ENCODE measurements at places on chromosomes 1 and 21. TPM values are rescaled to one million over a fixed set of nuclear protein-coding genes. Genes with fewer than 3 reads are reported as not detected.
A peak's percentile ranks its signal among the peaks of the same experiment; 100 is the strongest.

HCRTR1 gene
- total RNA-seq = not detected

FHAD1 gene
- 2.7 TPM for total RNA-seq

HMGCL gene
- total RNA-seq = 22.4 TPM

THEM5 gene
- not detected for total RNA-seq

PTGS2 gene
- total RNA-seq = 10.3 TPM

OR2L3 gene
- total RNA-seq = 0.21 TPM

FGR gene
- total RNA-seq = 21.7 TPM

LCK gene
- 4.6 TPM for total RNA-seq

TACSTD2 gene
- total RNA-seq = 4.8 TPM

MYOM3 gene
- 1.9 TPM for total RNA-seq

TSACC gene
- total RNA-seq = not detected

DNA sequence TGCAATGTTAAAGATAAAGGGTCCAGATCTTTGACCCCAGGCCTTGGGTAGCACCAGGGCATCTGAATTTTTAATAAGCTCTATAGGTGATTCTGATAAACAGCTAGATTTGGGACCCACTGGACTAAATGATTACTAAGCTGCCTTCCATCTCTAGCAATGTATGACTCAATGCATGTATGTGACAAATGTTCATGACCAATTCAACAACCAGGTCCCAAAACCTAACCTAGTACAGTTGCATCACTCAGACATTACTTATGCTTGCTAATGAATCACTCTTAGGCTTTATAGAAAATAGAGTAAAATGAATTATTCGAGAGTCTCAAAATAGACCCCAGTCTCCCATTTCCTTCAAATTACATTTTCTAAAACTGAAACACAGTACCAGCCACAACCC, 35.5 kb downstream of the RCAN1 start:
- DNase-seq = no peak
- H3K27ac ChIP-seq = no peak overlapping the region
- no peaks in the 10 kb centered on the region for H3K36me3 ChIP-seq
- H3K4me1 ChIP-seq = peaks cover 7% of the 10 kb centered on the region

DNA sequence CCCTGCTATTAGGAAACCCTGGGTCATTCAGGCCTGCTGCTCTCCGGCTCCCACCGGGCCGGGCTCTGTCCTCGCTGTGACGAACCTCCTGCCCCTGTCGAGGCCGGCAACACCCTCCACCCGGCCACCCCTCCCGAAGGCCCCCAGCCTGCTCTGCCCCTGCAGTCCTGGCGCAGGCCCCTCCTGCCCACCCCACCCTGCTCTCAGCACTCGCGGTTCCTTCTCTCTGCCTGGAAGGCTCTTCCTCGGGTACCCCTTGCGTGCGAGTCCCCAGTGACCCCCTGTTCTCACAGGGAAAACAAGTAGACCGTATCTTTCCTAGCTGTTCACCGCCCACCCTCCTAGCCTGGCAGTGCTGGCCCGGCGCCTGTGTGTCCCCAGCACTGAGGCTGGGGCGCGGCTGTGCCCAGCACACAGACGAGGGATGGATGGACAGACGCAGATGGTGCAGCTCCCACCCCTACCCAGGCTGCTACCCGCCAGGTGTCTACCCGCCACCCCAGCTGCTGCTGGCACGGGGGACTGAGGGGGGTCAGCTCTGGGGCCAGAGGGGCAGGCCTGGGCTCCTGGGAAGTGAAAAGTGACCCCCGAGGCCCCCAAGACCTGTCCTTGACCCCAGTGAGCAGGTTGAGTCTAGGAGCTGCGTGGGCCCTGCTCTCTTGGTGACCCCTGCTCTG, 3.1 kb upstream of the VWA1 start:
- no peaks in the 10 kb centered on the region for H3K27me3 ChIP-seq
- H3K4me1 ChIP-seq = no peaks in the 10 kb centered on the region
- no peak overlapping the region for H3K27ac ChIP-seq
- H3K4me3 ChIP-seq = no peak overlapping the region
- no peak for DNase-seq

- no peak overlapping the region for H3K27ac ChIP-seq
- no peaks in the 10 kb centered on the region for H3K36me3 ChIP-seq
- no peaks in the 10 kb centered on the region for H3K27me3 ChIP-seq
- no peak for DNase-seq
- H3K4me3 ChIP-seq = no peak overlapping the region
Measured at GRCh38 chr1:178901482-178902125, 30.7 kb upstream of the ANGPTL1 start.

GRCh38 chr1:95252422-95252821, 18.4 kb downstream of the RWDD3 start:
- no peaks in the 10 kb centered on the region for H3K4me1 ChIP-seq
- no peak for DNase-seq
- no peak overlapping the region for H3K4me3 ChIP-seq
- H3K36me3 ChIP-seq = peaks cover 2% of the 10 kb centered on the region
- no peaks in the 10 kb centered on the region for H3K27me3 ChIP-seq

GRCh38 chr1:61757950-61758349, 15.7 kb downstream of the PATJ start:
- no peak overlapping the region for H3K27ac ChIP-seq
- no peak overlapping the region for H3K4me3 ChIP-seq
- no peaks in the 10 kb centered on the region for H3K4me1 ChIP-seq
- H3K36me3 ChIP-seq = no peaks in the 10 kb centered on the region
- H3K27me3 ChIP-seq = no peaks in the 10 kb centered on the region

DNA sequence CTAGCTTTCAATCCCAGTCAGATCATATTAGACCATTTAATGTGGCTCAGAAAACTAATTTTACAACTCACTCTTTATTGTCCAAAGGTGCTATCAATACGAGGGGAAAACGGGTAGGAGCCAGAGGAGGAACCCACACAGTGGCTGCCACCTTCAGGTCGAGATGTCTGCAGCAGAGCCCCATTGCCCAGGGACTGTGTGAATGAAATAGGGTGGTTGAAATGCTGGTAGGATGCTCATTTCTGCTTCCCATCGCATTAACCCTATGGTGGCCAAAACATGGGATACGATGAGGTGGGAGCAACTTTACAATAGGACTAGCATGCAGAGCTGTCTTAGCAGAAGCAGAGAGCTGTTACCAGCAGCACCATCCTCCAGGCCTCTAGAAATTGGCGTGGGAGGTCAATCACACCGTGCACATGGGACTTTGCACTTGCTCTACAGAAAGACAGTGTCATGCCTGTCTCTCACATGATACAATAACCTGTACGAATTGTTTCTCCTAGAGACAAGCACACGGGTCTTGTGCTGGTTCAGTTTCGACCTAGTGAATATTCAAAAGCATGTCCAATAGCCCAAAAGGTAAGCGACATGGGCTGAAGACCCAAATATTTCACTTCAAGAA, 69.5 kb upstream of the DESI2 start:
- H3K4me1 ChIP-seq = no peaks in the 10 kb centered on the region
- DNase-seq = no peak
- no peak overlapping the region for H3K4me3 ChIP-seq

- H3K4me1 ChIP-seq = no peaks in the 10 kb centered on the region
- no peaks in the 10 kb centered on the region for H3K27me3 ChIP-seq
- H3K4me3 ChIP-seq = no peak overlapping the region
- DNase-seq = no peak
- H3K36me3 ChIP-seq = no peaks in the 10 kb centered on the region
Measured at GRCh38 chr1:7732331-7732730, 38.8 kb upstream of the VAMP3 start.

DNA sequence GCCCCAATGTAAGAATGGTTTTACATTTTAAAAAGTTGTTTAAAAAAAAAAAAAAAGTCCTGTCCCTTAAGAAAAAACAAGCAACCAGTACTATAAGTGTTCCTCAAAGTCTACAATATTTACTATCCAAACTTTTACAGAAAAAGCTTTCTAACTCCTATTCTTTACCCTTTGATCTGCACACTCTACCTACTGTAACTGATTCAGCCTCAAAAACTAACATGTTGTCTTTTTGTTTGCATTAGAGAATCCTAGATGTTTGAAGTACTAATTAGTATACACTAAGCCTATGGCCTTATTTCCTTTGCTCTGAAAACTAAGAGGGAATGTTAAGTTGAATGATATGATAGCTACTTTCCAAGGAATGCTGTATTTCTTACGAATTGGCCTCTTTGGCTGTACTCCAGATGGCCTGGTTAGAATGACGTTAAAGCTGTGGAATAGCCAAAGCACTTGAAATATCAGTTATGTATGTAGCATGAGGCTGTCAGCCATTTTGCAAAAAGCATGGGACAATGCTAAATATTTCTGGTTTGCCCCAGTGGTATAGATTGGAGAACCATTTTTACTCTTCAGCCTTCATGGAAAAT, 234.8 kb downstream of the GPR52 start:
- H3K4me3 ChIP-seq = no peak overlapping the region
- H3K36me3 ChIP-seq = no peaks in the 10 kb centered on the region
- no peak overlapping the region for H3K27ac ChIP-seq
- H3K27me3 ChIP-seq = no peaks in the 10 kb centered on the region

DNA sequence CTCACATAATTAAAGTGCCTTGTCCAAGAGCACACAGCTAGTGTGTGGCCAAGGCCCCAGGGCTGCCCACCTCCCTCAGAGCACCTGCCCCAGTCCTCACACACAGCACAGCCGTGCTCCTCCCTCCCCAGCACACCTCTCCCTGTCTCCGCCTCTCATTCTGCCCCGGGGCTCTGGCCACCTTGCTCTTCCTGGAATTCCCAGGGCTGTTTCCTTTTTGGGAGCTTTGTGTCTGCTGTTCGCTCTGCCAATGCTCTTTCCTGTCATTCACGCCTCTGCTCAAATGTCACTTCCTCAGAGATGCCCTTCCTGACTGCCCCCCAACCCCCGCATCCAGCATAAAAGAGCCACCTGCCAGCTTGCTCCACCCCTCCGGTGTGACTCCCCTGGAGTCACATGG, 13.3 kb downstream of the SLC6A17 start:
- H3K4me1 ChIP-seq = no peaks in the 10 kb centered on the region
- H3K4me3 ChIP-seq = no peak overlapping the region
- H3K27me3 ChIP-seq = no peaks in the 10 kb centered on the region
- H3K36me3 ChIP-seq = no peaks in the 10 kb centered on the region

DNA sequence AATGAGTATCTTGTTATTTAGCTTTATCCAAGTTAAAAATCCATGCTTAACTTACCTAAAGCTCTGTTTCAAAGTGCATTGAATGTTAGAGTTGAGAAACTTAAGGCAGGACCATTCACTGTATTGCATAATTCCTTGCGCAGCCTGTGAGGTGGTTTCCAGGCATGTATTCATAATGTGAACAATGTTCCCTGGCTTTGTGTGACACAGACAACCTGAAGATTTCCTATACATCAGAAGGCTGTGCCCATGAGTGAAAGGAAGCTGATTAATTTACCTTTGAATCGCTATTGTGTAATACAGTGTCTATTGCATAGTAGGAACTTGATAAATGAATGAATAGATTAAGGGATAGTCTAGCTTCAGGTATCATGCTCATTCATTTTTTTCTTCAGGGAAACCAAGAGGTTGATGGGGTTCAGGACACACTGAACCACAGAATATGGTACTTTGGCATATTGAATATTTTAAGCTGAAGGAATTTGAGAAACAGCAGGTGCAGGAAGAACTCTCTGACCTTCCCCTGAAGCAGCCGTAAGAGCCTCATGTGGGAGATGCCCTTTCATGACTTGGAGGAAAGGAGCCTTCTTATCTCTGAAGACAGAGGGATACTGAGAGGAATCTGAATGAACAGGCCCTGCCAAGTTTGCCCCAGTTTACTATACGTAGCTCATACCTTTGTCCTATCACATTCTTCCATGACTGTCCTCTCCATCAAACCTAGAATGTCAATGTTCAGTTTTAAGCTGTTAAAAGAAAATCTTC, 88.6 kb upstream of the GNG12 start:
- no peak overlapping the region for H3K27ac ChIP-seq
- H3K27me3 ChIP-seq = no peaks in the 10 kb centered on the region
- H3K4me1 ChIP-seq = no peaks in the 10 kb centered on the region
- no peak for DNase-seq

GRCh38 chr1:3631320-3632260, 6.8 kb downstream of the TPRG1L start:
- peaks cover 7% of the 10 kb centered on the region for H3K36me3 ChIP-seq
- H3K4me1 ChIP-seq = no peaks in the 10 kb centered on the region
- no peak overlapping the region for H3K4me3 ChIP-seq
- no peaks in the 10 kb centered on the region for H3K27me3 ChIP-seq
- H3K27ac ChIP-seq = no peak overlapping the region

- no peak for DNase-seq
- H3K4me1 ChIP-seq = no peaks in the 10 kb centered on the region
- no peak overlapping the region for H3K4me3 ChIP-seq
- no peaks in the 10 kb centered on the region for H3K36me3 ChIP-seq
- H3K27me3 ChIP-seq = no peaks in the 10 kb centered on the region
Measured at GRCh38 chr1:168427051-168427450, 116.7 kb downstream of the XCL2 start.

- no peaks in the 10 kb centered on the region for H3K36me3 ChIP-seq
- H3K27ac ChIP-seq = no peak overlapping the region
- no peak for DNase-seq
- H3K27me3 ChIP-seq = no peaks in the 10 kb centered on the region
- no peaks in the 10 kb centered on the region for H3K4me1 ChIP-seq
Measured at GRCh38 chr1:85596531-85596930, 16.0 kb downstream of the CCN1 start.

DNA sequence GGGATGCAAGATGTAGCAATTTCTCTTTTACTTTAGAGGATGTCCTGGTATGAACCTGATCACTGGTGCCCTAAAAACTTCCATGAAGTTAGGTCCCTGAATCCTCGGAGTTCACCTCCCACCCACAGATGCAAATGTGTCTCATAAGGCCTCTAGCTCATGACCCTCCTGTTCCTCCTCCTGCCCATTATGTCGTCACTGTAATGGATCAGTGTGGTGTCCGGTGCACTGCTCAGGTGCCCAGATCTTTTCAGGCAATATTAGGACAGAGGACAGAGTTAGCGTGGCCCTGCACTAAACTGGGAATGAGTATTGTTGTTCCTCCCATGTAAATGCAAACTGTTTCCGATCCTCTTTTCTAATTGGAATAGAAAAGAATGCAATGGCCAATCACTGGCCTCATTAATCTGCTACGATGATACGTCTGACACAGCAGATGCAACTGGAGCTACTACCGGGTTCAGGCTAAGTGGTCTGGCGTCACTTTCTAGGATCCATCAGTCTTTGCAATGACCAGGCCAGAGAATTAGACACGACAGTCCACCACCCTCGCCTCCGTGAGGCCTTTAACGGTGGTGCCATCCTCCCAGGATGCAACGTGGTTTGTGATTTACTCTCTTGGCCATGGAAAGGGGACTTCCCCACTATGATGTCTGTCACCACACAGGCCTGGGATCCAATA, 3.4 kb upstream of the COL6A2 start:
- no peak overlapping the region for H3K4me3 ChIP-seq
- no peak for DNase-seq
- peak overlapping the region; percentile 46 for H3K27ac ChIP-seq
- no peaks in the 10 kb centered on the region for H3K27me3 ChIP-seq

- DNase-seq = no peak
- H3K4me1 ChIP-seq = no peaks in the 10 kb centered on the region
- H3K27ac ChIP-seq = no peak overlapping the region
- no peaks in the 10 kb centered on the region for H3K27me3 ChIP-seq
- no peak overlapping the region for H3K4me3 ChIP-seq
- no peaks in the 10 kb centered on the region for H3K36me3 ChIP-seq
Measured at GRCh38 chr1:53131590-53131938, 10.9 kb downstream of the SLC1A7 start.

Data from aorta (tissue), 5 donors.